ENCODE measurements at places on chromosomes 6 and 20.

DNA sequence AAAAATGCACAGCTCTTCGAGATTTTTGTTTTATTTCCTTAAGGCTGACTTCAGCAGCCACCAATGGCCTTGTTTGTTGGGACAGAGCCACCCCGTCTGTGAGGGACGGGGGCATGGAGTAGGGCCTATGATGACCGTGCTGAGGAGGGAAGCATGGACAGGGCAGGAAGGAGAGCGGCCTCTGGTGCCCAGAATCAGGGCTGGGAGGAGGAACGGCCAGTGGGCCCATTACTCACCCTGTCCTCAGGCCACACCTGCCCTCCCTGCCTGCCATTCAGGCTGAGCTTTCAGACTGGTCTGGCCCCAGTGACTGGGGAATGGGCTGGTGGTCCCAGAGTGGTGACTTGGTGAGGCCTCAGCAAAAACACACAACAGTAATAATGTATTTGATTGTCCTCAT lies 104.4 kb downstream of the SMOC2 start:
- no peak for DNase-seq

GRCh38 chr6:19836799-19837510 lies at the start of gene ID4:
TSS of gene ID4 (plus strand) at chr6:19837370. CDS start at chr6:19837755, 385 bp downstream.
- DNase-seq = no peak

GRCh38 chr6:6515691-6516607 lies 72.6 kb upstream of the LY86 start:
- peak; percentile 50 for DNase-seq

DNA sequence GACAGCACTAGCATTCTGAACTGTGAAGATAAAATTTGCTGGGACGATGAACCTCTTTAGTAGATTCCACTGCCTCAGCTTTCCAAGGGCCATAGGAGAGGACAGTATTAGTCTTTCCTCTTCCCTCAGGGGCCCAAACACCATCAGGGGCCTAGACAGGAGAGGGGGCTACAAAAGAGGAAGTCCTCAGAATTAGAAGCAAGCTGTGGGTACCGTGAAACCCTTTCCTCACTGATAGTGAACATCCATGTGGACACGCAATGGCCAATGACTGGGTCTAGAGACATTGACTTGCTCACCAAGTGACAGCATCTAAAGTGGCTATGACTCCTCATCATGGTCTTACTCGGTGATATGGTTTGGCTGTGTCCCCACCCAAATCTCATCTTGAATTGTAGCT lies 68.1 kb upstream of the UST start:
- no peak for DNase-seq
